NCI-H1092 (cell line): ENCODE measurements at places on chromosomes 4 and X.

- DNase-seq, result no peak
These were observed 371.7 kb downstream of the SLITRK2 start for GRCh38 chrX:146189371-146189770.

GRCh38 chr4:53057679-53058078 lies 195.6 kb downstream of the RASL11B start:
- DNase-seq, result no peak

- no peak for DNase-seq
These were observed 1.5 kb upstream of the NR3C2 start for GRCh38 chr4:148443512-148444295.

DNA sequence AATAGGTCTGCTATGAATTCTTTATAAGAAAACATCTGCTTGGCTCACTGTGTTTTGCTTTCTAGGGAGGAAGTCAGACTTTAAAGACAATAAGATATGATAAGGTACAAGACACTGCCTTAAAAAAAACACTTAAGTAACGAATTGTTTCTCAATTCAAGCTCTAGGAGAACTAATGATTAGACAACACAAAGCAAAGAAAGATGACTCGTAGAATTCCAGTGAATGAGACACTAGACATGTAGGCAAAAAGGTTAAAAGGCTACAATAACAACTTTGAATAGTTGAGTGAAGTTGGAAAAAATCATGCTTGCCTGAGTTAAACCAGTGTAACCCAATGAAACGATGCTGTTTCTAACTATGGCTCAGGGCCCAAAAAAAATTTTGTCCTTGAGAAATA lies 344.4 kb upstream of the ACTRT1 start:
- no peak for DNase-seq

- no peak for DNase-seq
These were observed 43.7 kb downstream of the BBS12 start for GRCh38 chr4:122775987-122776836.

GRCh38 chr4:126860308-126860707 lies 772.4 kb upstream of the INTU start:
- DNase-seq, result no peak

DNA sequence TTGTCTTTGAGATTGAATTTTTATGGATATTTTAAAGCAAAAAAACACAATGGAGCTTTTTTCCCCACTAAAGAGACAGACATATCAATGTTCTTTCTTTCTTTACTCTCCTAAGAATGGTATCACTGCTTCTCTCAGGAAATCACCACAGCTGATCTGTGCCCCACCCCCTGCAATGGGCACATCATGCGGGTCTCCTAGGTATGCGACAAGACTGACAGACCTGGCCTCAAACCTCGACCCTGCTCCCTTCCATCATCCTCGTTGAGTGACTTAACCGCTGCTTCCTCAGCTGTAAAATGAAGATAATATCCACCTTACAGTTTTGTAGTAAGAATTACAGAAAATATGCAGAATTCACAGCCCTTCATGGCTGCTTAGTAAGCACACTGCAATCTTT lies 58.3 kb downstream of the LEF1 start:
- DNase-seq, result no peak

GRCh38 chr4:139655116-139655515 lies 10.5 kb upstream of the MGST2 start:
- no peak for DNase-seq

DNA sequence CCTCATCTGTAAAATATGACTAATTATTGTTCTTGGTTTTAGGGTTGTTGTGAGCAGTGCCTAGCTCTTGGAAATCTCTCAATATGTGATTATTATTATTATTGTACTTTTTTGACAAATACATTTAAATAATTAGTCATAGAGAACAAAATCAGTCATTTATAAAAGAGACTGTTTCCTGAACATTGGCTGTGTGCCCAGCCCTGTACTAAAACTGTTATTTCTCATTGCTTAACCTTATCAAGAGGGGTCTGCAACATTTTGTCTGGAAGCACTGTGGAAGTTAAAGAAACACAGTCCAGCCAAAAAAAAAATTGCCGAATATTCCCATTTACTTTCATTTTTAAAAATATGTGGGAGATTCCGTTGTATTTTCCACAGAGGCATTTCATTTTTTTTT lies 989.2 kb upstream of the SLIT2 start:
- no peak for DNase-seq

DNA sequence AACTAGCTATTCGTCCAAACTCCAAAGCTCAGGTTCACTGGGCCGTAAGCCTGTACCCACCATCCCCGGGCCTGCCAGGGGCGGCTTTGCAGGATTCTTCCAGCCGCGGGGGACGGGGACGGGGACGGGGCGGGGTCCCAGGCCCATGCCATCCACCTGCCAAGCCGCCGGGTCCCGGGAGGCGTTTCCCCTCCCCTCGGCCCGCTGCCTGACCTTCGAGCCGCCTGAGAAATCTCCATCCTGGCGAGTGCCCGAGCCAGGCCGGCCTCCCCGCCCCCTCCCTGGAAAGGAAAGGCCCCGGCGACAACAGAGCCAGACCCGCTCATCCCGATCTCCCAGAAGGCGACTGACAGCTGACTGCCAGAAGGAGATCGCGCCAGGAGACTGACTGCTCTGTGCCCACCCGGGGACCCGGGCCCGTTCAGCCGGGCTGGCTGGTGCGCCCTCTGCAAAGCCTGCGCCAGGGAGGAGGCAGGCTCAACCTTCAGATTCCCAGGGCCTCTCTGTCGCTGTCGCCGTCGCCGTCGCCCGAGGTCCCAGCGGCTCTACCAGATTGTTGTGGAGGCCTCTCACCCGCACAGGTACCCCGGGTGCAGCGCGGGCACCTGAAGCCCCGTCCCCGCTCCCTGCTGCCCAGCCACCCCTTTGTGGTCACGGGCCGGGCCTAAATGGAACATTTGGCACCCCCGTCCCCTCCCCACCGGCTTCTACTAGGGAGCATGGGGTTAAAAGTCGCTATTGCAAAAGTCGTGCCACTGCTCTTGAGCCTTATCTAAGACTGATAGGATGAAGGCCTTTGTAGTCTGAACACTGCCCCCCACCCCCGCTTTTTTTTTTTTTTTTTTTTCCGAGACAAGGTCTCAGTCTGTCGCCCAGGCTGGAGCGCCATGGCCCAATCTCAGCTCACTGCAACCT lies at the start of gene RGN:
TSS of gene RGN (plus strand) at position 315 of the 915 bp plus-strand sequence. CDS start 2,702 bp downstream, outside the sequence.
- no peak for DNase-seq

DNA sequence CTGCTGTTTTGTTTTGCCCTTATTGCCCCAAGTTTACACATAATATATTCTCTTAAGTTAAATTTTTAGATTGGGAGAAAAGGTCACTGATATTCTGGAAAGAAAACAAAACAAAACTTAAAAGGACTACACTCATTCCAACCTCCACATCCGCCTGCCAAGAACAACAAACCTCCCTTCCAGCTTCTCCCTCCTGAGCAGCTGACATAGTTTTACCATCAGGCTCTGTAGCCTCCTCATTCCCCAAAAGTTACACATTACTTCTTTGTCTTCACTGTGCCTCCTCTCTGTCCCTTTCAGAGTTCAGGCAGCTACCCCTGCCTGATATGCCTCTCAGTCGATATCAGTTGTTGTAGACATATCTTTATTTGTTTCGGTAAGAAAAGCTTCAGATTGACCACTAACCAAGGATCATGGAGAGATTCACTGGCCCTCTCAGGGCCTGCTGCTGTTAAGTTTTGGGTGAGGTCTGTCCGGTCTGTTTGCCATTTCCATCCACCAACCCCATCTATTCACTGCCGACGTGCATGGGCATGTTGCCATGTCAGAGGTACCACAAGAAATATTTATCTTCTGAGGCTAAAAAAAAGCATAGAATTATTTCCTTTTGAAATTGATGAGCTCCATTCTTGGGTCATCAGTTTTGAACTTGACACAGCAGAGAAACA lies 164.1 kb downstream of the GASK1B start:
- DNase-seq, result no peak

GRCh38 chr4:164438321-164438720 lies 315.6 kb upstream of the SMIM31 start:
- DNase-seq, result no peak

DNA sequence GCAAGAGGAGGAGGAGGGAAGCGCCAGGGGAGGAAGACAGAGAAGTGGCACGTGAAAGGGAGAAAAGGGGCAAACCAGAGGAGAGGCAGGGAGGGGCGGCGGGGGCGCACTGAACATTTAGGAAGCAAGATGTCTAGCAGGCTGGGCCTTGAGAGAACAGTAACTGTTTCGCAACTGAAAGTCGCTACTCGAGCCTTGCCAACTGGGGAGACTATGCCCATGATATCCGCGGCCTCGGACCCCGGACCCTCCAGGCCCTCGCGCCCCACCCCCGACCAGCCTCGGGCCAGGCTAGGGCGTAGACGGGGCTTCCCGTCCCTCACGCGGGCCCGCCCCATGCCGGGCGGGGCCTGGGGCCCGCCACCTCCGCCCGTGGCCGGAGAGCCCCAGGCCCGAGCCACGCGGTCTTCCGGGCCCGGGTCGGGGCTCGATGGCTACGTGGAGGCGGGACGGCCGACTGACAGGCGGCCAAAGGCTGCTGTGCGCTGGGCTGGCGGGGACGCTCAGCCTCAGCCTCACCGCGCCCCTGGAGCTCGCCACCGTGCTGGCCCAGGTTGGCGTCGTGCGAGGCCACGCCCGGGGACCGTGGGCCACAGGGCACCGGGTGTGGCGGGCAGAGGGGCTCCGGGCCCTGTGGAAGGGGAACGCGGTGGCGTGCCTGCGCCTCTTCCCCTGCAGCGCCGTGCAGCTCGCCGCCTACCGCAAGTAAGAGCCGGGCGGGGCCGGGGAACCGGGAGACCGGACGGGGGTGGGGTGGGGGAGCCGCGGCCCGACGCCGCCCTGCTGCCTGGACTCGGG lies at the start of gene SLC25A43:
TSS of gene SLC25A43 (plus strand) at position 363 of the 798 bp plus-strand sequence. CDS start at position 431, 68 bp downstream.
- no peak for DNase-seq

DNA sequence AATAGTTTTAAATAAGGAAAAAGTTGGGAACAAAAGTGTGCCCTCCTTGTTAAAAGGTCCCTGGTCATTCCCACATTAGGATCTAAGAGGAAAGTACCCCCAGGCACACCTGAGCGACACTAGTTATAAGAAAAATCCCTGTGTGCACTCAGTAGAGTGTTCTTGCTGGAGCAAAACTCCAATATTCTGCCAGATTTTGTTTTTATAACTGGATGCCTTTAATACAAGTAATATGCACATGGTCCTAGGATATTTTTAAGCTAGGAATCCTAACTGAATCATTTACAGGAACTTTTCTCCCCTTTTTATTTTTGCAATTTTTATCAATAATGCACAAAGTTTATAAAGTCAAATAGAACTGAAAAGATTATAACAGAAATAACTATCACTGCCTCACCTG lies 68.6 kb downstream of the BEND4 start:
- no peak for DNase-seq

DNA sequence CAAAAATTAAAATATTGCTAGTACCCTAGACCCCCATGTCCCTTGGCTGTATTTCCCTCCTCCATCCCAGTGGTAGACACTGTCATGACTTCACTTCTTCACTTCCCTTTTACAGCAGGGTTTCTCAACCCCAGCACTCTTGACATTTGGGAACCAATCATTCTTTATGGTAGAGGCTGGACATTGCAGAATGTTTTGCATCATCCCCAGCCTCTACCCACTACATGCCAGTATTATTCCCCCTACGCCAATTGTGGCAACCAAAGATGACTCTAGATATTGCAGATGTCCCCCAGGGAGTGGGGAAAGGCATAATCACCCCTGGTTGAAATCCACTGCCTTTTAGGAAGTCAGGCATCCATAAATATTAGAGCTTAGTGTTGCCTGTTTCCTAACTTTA lies 138.6 kb downstream of the AMELX start:
- DNase-seq, result no peak

DNA sequence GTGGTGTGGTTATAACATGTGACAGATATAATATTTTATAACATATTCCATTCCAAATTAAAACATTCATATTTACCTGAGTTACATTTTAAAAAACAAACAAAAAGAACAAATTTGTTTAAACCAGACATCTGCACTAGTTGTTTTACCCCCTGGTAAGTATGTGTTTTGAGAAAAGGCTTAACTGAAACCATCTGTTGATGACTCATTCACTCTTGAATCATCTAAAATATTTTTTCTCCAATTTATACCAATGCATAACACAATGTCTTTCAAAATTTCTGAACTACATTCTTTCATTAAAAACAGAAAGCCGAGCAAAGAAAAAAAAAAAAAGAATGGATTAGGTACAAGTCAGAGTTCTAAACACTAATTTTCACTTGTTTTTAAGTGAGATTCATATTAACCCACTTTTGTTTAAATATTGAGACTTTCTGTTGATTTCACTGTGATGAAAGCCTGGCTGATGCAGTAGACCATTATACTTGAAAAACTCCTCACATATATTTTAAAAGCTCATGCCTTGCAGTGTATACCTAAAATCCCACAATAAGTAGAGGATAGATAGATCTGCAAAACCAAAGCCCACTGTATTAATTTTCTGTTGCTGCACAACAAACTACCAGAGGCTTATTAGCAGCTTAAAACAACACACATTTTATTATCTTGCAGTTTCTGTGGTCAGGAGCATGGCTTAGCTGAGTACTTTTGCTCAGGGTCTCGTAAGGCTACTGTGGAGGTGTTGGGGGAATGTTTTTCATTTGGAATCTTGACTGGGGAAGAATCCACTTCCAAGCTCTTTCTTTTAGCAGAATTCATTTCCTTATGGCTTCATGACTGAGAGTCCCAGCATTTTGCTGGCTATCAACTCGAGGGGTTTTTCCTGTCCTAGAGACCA lies 221.5 kb downstream of the PCDH18 start:
- no peak for DNase-seq

- no peak for DNase-seq
These were observed 3.8 kb upstream of the ZNF185 start for GRCh38 chrX:152893980-152894610.

DNA sequence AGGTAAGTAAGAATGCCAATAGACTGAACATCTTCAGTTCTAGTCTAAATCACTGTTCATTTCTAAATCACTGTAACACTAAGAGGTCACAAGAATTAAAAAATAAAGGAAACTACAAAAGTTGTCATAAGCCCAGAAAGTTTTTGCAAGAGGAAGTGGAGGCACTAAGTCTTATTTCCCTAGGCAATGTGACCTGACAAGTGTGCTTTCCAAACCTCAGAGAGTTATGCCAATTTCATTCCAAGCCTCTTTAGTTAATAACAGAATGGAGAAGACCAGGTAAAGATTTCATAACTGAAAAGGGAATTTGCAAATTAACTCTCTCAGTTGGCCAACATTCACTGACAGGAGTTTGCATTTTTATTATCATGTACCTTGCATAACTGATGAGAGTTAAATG lies 40.5 kb downstream of the BBS12 start:
- no peak for DNase-seq

GRCh38 chr4:183013730-183014002 lies 85.4 kb upstream of the WWC2 start:
- no peak for DNase-seq

DNA sequence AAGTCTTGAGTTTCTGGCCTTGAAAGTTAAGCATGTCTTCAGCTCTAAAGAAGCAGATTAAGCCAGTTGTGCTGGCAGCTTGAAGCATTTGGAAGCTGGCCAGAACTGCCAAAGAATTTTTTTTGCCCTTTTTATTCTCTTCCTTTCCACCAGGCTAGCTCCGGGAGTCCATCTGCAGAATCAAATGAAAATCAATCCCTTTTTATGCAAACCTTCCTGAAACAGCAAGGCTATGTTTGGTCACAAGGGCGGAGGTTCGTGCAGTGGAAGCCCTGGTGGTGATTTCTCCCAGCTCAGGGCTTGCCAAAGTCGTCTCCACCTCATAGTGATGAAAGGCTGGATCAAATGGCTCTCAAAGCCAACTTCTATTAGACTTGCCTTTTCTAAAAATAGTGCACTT lies 21.6 kb upstream of the C4orf54 start:
- no peak for DNase-seq

GRCh38 chr4:111806331-111806730 lies 338.9 kb upstream of the FAM241A start:
- no peak for DNase-seq

GRCh38 chr4:48343551-48343950 lies 2.2 kb downstream of the SLAIN2 start:
- no peak for DNase-seq
